Activated CD4-positive, alpha-beta T cell treated with anti-CD3 and anti-CD28 coated beads, Interleukin-2, amount 10 ng/mL, durations not matched to agents 24 days and 14 days (primary cell): ENCODE measurements at places on chromosomes 11 and 22. TPM values are rescaled to one million over a fixed set of nuclear protein-coding genes. Genes with fewer than 3 reads are reported as not detected.

TNNT3 gene
- 1.1 and 1.2 TPM in 2 replicates for total RNA-seq

GRCh38 chr11:104001561-104002056, 34.8 kb upstream of the DDI1 start:
- no peak for DNase-seq

- no peak for DNase-seq
These were observed 82.6 kb upstream of the LMO1 start for GRCh38 chr11:8346157-8346755.

DNA sequence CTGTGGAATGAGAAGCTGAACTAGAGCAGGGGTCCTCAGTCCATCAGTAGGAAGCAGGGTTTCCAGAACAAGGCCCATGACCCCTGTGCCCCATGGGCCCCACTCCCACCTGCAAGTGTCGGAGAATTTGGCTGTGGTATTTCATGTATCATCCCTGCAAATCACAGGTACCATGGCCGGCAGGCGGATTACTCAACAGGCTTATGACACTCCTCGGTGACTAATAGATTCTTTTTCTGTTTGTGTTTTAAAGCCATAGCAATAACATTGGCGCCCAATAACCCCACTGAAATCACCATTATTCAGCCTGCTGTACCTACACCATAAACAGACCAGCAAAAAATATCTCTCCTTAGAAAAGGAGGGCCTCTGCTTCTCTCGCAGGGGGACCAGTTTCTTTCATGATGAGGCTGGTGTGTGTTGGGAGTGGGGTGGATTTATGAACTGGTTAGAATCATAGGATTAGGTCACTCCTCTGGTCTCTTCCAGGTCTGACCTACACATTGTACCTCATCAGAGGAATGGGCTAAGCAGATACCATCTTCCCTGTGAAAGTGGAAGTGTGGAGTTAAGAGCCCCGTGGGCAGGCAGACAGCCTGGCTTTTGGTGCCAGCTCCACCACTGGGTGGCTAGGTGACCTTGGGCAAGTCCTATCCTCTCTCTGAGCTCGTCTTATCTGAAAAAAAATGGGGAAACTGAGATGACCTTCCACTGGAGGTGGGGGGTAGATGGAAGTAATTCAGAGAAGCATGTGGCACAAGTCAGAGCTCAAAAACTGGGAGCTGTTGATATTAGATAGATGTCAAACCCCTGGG, 60.2 kb upstream of the WNT11 start:
- DNase-seq, result no peak

ELMOD1 gene
- not detected in 2 replicates for total RNA-seq

GRCh38 chr22:39518996-39519680, 1.2 kb upstream of the ATF4 start:
- DNase-seq, result no peak

DNA sequence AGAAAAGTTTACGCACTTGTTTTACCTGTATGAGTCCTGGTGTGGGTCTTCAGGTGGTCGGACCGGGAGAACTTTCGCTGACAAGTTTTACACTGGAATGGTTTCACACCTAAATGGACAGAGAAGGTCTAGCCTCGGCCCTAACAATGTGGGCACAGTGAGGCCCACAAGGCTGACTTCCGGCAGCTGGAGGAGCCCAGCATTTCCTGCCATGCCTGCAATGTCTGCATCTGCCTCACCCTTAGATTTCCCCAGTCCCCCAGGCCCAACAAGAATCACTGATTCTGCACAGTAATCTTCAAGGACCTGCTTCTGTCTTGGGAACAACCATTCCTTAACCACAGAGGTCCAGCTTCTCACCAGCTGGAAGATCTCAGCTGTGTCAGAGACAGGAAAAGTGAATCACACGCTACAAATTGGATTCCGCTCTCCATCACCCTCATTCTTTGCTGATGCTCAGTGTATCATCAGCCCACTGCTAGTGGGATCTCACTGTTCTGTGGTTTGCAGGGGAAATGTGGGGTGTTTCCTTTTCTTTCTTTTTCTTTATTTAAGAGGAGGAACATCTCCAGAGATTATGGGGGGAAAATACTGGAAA, 43.3 kb downstream of the WT1 start:
- no peak for DNase-seq

LRRC10B gene
- 0.14 TPM in 1 of 2 replicates, not detected in the other for total RNA-seq

DNA sequence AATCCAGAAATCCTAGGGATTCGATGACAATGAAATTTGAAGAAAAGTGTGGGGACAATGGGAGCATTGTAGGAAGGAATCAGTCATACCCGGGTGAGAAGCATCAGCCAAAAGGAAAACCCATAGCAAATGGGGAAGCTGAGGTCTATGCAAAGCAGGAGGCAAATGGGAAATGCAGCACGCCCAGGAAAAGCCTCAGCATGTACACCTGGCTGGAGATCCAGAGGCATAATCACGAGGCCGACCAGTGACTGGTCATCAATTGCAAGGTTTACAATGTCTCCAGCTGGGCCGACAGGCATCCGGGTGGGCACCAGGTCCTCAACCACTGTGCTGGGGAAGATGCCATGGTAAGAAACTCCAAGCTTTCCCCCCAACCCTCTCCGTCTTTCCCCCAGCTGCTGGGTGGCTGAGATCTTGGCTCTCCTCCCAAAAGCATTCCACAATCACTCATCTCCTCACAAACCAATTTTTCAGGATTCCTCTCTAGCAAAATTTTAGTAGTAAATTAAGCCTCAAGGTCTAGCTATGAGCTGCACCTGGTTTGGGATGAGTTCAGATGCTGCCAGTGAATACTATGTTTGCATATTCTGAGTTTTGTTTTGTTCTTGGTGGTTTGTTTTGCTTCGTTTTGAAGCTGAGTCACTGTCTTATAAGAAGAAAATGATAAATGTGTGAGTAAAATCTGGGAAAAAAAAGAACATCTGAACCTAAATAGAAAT, 98.0 kb upstream of the OR5AK2 start:
- no peak for DNase-seq

GRCh38 chr11:128506999-128507611, 80.3 kb downstream of the ETS1 start:
- DNase-seq, result peak; percentile 78

DNA sequence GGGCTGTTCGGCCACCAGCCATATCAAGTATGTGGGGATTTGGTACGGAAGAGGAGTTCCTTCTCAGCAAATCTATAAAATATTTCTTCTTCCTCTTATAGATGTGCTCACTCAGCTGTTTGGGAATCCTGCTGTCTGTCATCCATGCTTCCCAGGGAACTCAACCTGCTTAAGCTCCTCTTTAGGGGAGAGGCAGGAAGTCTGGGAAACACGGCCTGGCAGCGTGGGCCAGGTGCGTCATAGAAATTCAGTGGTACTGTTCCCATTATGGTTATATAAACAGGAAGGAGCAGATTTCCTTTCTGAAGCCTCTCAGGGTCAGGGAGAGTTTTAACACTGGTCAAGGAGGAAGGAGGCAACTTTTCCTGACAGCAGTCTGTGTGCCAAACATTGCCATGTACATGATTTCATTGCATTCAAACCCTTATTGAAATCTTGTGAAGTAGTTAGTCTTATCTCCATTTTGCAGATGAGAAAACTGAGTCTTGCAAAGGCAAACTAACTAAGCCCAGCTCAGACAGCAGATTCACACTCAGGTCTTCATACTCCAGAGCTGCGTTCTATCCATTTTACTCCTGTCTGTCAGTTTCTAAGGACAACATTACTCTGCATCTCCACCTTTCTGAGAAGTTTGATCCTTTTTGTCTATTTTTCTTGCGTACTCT, 35.4 kb upstream of the AMOTL1 start:
- DNase-seq, result no peak

- DNase-seq, result peak; percentile 79
These were observed 383.7 kb downstream of the TMEM135 start for GRCh38 chr11:87421422-87421821.

UPB1 gene
- total RNA-seq, result 0.12 TPM in 2 replicates

LRRC32 gene
- total RNA-seq, result 6.6 and 8.6 TPM in 2 replicates

DNA sequence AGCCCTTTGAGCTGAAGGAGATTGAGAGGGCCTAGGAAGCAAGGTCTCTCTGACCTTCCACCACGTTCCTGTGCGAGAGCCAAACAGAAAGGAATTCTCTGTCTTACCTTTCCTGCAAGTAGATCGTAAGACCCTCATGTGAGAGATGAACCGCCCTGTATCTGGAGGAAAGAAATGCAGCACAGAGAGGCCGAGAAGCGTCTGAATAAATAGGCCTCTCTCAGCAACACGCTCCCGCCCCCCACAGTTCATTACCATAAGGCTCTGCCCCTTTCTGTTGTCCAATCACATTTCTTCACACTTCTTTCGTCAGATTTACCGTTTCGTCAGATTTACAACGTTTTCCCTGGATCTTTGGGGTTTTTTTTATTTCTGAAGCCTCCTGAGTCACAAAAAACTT, 90.3 kb downstream of the BLID start:
- DNase-seq, result peak; percentile 38
